ENCODE measurements at places on chromosomes 1 and 21. TPM values are rescaled to one million over a fixed set of nuclear protein-coding genes. Genes with fewer than 3 reads are reported as not detected.

Gene SLC6A9
- not detected for polyA plus RNA-seq

Gene GJA4
- not detected for polyA plus RNA-seq

Gene FBXO28
- polyA plus RNA-seq = 12.9 TPM

- H3K4me3 ChIP-seq = no peak overlapping the region
- no peaks in the 10 kb centered on the region for H3K27me3 ChIP-seq
- H3K36me3 ChIP-seq = no peaks in the 10 kb centered on the region
Observed at GRCh38 chr1:175277783-175278733, 85.5 kb upstream of the KIAA0040 start.

GRCh38 chr1:5980314-5981008, 11.8 kb downstream of the NPHP4 start:
- peaks cover 27% of the 10 kb centered on the region for H3K4me1 ChIP-seq
- DNase-seq = no peak
- peaks cover 16% of the 10 kb centered on the region for H3K36me3 ChIP-seq

DNA sequence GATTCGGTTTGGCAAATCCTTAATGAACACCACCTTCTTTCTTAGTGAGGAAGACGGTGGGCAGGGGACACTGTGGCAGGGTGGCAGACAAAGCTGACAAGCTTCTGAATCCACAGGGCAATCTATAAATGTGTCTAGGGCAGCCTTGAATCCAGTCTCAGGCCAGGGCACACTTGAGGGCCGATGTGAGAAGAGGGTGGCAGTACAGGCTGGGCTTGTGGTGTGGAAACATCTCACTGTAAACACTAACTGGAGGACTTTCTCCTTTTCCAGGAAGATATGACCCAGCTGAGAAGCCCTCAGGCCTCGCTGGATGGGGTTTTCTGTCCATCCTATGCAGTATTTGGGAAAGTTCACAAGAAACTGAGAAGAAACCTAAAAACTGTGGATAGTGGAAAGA, 46.5 kb downstream of the PKP1 start:
- DNase-seq = no peak
- no peaks in the 10 kb centered on the region for H3K27me3 ChIP-seq
- no peaks in the 10 kb centered on the region for H3K4me1 ChIP-seq
- H3K4me3 ChIP-seq = no peak overlapping the region
- H3K27ac ChIP-seq = no peak overlapping the region

DNA sequence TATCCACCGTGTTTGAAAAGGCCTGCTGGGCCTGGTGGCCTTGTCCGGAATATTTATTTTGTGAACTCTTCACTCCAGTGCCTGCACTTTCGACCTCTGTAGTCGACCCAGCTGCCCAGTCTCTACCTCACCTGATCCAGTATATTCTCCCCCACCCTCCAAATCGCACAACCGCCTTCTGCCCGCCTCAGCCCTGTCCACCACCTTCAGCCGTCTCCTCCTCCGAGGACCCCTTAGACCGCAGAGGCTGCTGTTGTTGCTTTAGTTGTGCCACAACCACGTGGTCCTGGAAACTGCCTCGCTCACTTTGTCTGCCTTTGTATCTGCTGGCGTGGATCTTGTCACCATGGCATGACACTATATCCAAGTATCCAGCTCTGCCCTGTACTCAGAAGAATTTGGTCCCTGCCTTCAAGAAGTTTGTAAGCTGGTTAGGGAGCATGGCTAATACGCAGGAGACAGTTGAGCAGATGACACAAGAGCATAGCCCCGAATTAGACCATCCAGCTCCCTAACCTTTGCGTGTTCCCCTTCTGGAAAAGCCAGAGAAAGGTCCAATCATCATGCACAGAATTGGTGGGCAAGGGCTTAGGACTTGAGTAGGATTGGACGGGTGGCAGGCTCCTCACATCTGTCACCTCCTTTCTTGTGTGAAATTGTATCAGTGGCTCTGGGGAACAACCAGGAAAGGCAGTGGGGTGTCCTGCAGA, 1.5 kb downstream of the PHGDH start:
- H3K27me3 ChIP-seq = no peaks in the 10 kb centered on the region
- H3K27ac ChIP-seq = no peak overlapping the region
- peaks cover 18% of the 10 kb centered on the region for H3K4me1 ChIP-seq
- H3K36me3 ChIP-seq = no peaks in the 10 kb centered on the region
- no peak overlapping the region for H3K4me3 ChIP-seq
